ENCODE measurements at places on chromosomes 11 and 22.

DNA sequence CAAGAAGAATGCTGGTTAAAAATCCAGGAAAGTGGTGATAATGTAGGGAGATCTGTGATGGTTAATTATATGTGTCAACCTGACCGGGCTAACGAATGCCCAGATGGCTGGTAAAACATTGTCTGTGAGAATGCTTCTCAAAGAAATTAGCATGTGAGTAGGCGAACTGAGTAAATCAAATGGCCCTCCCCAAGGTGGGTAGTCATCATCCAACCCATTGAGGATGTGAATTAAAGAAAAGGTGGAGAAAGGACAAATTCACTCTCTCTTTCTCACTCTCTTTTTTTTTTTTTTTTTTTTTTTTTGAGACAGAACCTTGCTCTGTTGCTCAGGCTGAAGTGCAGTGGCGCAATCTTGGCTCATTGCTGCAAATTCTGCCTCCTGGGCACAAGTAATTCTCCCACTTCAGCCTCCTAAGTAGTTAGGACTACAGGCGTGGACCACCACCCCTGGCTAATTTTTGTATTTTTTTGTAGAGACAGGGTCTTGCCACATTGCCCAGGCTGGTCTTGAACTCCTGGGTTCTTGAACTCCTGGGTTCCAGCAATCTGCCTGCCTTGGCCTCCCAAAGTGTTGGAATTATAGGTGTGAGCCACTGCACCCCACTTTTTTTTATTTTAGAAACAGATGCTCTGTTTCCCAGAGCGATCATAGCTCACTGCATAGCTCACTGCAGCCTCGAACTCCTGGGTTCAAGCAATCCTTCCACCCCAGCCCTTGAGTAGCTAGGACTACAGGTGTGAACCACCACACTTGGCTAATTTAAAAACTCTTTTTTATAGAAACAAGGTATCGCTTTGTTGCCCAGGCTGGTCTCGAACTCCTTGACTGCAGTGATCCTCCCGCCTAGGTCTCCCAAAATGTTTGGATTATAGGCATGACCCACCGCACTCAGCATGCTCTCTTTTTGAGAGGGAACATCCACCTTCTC is 22.0 kb upstream of the P2RY6 start:
- DNase-seq = no peak

GRCh38 chr22:26972286-26972685 is 314.9 kb downstream of the MIAT start:
- no peak for DNase-seq

DNA sequence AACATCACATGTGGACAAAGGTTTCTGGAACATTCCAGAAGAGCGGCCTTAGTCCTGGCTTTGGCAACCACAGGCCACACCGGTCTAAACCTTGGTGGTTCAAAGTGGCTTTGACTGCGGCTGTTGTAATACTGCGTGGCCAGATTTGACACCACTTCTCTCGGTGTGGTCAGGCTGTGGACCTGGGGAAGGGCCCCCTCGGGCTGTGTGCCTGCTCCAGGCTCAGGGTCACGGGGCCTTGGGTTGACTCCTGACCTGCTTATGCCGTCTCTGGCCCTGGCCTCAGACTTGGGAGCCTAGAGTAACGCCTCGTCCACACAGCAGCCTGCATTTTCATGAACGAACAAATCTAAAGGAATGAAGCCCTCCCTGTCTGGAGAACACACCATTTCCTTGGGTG is 118.0 kb downstream of the PHF21B start:
- no peak for DNase-seq

- no peak for DNase-seq
These were observed 108.2 kb upstream of the OR4B1 start for GRCh38 chr11:48108231-48109045.

GRCh38 chr11:34683396-34683795 is 62.5 kb downstream of the EHF start:
- DNase-seq = no peak

DNA sequence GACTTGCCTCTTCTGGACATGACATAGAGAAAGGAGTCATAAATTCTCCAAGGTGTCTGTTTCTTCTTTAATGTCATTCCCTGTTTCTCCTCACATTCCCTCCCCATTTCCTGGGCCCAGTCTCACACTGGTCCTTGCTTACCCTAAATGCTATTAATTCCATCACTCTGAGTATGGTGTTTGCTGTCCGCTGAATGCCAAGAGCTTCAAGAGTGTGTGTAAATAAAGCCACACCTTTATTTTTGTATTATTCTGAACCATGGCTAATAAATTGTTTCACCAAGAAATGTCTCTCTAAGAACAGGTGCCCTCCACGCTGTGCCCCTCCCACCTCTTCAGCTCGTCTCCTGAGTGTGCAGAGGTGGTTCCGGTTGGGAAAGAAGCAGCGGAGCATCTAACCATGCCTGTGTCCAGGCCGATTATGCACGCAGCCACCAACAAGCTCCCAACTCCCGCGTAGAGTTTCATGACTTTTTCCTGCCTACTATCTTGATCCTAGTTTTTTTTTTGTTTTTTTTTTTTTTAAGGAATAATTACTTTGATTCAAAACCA is 8.6 kb downstream of the TMEM121B start:
- no peak for DNase-seq

GRCh38 chr11:117546431-117547194 is 219.0 kb downstream of the CEP164 start:
- DNase-seq = no peak

DNA sequence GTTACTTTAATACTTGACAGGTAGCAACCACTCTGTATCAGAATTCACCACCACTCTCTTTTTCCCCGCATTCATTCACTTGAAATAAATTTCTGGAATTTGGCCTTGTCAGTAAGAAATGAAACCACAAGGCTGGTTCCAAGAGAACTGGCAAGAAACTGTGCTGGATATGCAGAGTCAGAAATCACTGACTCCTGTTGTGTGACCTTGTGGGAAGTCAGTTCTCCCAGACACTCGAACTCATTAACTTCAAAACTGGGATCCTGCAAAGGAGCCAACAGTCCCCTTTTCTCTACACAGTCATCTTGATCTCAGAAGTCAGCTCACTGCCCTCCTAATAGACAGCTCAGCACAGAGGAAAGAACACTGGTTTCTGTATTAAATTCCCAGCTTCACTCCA is 142.7 kb downstream of the LRRC4C start:
- no peak for DNase-seq

DNA sequence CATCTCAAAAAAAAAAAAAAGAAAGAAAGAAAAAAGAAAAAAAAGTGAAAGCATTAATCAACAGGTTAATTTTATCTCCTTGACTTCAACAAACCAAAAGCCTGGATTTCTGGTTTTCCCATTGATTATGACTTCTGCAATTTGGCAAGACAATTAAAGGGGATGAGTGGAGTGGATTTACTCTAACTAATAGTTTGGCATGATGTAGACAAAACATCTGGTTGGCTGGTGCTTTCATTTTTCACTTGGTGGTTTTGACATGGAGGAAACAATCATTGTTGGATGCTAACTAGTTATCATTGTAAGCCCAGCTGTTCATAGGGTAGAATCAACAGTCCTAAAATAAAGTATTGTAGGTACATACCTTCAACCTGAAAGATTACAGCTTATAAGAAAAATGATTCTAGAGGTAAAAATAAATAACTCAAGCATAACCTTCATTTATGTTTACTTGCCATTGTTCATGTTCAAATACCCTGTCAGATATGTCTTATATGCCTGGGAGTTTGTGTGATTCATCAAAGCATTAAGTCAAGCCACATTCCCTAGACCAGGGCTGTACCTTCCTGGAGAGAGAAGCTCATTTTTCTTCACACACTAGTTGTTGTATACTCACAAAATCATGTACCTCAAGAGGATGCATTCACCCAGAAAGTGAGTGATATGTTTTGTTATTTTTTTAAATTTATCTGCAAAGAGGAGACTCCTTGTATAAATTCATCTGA is 15.1 kb downstream of the FIBIN start:
- DNase-seq = no peak

DNA sequence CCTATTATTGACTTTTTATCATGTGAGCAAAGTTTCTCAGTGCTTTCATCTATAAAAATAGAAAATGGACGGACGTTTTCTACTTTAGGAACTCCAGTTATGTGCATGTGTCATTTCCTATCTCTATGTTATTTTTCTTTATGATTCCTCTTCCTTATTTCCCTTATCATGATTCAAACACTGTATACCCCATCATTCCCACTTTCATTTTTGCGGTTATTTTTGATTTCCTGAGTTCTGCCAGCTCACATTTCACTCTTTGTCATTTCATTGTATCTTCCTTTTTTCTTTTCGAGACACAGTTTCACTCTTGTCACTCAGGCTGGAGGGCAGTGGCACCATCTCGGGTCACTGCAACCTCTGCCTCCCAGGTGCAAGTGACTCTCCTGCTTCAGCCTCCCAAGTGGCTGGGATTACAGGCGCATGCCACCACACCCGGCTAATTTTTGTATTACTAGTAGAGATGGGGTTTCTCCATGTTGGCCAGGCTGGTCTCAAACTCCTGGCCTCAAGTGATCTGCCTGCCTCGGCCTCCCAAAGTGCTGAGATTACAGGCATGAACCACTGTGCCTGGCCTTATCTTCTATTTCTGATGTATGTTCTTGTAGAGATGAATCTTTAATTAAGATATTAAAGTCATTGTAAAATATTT is 21.5 kb downstream of the C11orf58 start:
- no peak for DNase-seq

DNA sequence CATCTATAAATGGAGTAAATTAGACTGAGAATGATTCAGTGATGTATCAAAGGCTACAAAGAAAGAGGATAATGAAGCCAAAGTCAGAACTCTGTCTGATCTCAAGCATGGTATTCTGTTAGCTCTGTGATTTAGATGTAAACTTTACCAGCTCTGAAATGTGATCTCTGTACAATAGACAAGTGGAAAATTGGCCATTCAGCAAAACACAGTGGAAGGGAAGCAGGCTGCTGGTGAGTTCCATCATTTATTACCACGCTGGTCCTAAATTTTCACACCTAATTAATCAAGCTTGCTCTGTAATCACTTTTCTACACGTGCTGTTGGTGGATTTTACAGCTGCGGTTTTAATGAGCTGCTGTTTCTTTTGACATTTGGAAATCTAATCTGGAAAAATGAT is 145.1 kb upstream of the OPCML start:
- no peak for DNase-seq

DNA sequence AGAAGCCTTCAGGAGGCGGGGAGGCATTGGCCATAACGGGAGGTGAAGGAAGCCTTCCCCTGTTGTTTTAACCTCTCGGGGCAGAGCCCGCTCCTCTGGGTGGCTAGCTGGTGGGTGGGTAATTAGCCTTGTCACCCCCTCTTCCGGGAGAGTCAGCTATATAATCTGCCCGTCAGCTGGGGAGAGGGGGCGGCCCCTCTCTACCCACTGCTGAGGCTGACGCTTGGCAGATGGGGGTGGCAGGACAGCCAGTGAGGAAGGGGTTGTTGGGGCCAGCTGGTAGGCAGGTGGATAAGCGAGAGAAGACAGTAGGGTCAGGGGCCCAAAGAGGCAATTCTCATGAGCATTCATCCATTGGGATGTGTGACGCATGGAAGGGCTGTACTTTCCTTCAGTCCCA is 33.0 kb upstream of the SYT7 start:
- no peak for DNase-seq

DNA sequence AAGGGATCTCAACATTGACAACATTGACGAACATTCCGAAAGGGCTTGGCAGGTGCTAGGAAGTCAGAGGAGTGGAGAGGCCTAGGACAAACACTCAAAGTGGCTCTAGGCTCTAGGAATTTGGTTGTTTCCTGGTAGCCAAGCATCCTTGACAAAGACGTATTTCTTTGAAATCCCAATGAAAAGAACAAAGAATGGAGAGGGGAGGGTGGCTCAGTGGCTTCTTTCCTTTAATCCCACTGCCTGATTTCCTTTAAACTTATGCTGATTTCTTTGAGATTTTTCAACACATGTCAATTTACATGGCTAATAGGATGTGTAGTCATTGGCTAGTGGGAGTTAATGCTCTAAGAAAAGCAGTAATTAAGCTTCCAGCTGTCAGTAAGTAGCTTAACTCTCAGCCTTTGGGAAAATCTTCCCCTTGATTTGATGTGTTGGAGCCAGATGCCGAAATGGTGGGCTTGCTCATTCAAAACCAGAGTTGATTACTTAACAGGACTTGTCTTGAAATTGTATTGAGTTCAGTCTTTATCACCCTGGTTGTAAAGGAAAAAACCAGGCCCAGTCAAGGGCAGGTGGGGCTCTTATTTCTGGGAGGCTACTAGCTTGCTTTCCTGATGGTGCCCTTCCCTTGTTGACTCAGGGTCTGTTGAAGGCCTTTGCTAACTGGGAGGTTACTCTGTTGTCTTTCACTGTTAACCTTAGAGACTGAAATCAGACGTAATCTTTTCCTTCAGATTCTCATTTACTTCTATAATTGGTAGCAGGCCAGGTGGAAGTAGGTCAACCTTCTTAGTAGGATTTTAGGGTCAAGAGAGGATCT is 44.6 kb upstream of the SORL1-AS1 start:
- no peak for DNase-seq

- DNase-seq = no peak
These were observed 92.3 kb downstream of the BLID start for GRCh38 chr11:122023614-122024250.

GRCh38 chr22:17769013-17769715 is 5.1 kb downstream of the BID start:
- DNase-seq = no peak

DNA sequence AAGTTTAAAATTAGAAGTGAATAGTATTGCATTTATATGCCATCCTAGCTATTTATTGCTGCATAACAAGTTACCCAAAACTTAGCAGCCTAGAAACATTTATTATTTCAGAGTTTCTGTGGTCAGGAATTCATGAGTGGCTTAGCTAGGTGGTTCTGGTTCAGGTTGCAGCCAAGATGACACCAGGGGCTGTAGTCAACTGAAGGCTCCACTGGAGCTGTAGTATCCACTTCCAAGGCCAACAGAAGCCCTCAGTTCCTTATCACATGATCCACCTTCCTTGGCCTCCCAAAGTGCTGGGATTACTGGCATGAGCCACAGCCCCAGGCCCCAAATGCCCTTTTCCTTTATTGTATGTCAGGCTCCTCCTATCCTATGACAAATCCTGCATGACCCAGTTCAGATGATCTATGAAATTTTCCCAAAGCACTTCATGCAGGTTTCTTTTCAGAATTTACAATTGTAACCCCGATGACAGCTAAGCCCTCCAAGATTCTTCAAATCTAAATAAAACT is 6.1 kb upstream of the ALG8 start:
- DNase-seq = no peak

DNA sequence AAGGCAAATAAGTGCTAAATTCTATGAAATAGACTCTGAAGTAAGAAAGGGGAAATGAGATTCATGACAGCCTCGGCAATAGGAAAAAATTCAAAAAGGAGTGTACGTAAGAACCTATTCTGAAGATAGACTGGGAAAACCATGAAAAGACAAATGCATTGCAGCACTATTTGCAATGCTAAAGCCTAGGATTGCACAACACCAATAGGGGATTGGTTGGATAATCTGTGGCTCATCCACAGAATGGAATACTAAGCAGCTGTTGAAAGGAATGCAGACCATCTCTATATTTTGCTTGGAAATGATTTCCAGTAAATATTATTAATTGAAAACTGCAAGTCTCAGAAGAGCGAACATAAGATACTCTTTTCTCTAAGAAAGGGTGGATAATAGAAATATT is 91.7 kb upstream of the CLMP start:
- DNase-seq = no peak

Data from stimulated activated CD4-positive, alpha-beta T cell treated with anti-CD3 and anti-CD28 coated beads, Interleukin-1b, Interleukin-23, amount 100 ng/mL, for 48 hours (primary cell).